Melanocyte of skin (primary cell): ENCODE measurements at places on chromosomes 2 and 18. TPM values are rescaled to one million over a fixed set of nuclear protein-coding genes. Genes with fewer than 3 reads are reported as not detected.

Gene FLACC1
- total RNA-seq = 2.0 and 5.9 TPM in 2 replicates

Gene GCG
- total RNA-seq = not detected in 2 replicates

Gene MERTK
- 12.3 and 27.0 TPM in 2 replicates for total RNA-seq

Gene POTEI
- not detected in 2 replicates for total RNA-seq

Gene CCDC148
- total RNA-seq = 0.33 and 0.46 TPM in 2 replicates

Gene ALPP
- not detected in 2 replicates for total RNA-seq

Gene SEPTIN10
- 55.1 and 77.4 TPM in 2 replicates for total RNA-seq

Gene SP9
- total RNA-seq = not detected in 2 replicates
